Neural crest cell (in vitro differentiated cells): ENCODE measurements at places on chromosomes 3 and 15.

DNA sequence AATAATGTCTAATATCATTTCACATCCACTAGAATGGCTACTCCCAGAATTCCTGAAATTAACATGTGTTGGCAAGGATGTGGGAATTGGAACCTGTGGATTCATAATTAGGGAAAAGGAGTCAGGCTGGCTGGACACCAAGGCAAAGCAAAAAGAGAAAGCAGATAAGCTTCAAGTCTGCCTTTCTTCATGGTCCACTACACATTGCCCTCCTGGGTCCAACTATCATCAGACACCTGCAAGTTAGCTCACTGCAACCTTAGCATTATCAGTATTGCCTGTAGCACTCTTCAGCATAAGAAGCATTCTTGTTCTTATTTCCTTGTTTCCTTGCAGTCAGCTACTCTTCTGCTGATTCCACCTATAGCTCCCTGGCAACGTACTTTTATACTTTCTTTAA is 124.3 kb downstream of the ZNF280D start:
- DNase-seq = no peak

- DNase-seq = no peak
Measured at GRCh38 chr3:119781330-119782198, at the start of gene NR1I2. NR1I2 (plus strand) TSS chr3:119782101.

- DNase-seq = no peak
Measured at GRCh38 chr3:56409790-56410189, 58.5 kb downstream of the ERC2 start.

GRCh38 chr3:126867863-126868200 is 115.1 kb upstream of the PLXNA1 start:
- DNase-seq = no peak

DNA sequence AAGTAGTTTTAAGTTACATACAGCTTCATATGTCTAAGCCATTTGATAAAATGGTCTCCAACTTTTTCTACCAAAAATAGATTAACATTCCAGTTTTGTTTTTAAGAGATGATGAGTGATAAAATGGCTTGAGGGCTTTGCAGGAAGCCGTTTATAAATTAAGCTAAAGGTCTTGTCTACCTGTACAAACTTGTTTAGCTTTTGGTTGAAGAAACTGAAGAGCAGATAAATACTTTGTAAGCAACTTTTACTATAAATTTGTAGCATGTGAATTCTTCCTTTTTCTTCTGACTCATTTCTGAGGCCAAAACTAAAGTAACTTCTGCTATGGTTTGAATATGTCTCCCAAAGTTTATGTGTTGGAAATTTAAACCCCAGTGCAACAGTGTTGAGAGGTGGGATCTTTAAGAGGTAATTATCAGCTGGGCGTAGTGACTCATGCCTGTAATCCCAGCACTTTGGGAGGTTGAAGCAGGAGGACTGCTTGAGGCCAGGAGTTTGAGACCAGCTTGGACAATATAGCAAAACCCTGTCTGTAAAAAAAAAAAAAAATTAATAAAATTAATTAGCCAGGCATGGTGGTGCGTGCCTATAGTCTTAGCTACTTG is 8.2 kb upstream of the NEDD4 start:
- no peak for DNase-seq

DNA sequence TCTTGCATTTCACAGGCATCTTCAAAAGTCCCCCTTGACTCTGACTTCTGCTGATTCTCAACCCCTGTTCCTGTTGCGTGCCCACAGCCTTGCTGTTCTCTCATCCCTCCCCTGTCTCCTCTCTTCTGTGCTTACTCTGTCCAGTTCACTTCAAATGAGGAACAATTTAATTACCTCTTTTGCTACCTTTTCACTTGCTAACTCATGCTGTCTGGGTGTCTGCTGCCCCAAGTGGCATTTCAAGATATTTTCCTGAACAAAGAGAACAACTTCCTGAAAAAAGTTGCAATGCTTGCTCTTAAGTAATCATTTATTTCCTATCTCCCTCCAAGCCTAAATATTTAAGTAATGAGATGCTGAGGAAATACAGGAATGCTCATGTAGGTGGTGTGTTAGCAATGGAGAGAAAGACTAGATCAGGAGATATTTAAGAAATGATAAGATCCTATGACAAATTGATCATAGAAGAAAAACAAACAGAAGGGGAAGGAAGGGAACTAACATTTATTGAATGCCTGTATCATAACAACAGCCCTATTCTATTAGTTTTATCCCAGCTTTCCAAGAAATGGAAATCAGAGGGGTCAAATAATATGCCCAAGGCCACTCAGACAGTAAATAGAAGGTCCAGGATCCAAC is 42.2 kb downstream of the SV2B start:
- no peak for DNase-seq

GRCh38 chr3:188160751-188161150 is 6.8 kb downstream of the LPP start:
- no peak for DNase-seq

- DNase-seq = no peak
Measured at GRCh38 chr3:78348664-78349063, 1308.8 kb downstream of the ROBO2 start.

DNA sequence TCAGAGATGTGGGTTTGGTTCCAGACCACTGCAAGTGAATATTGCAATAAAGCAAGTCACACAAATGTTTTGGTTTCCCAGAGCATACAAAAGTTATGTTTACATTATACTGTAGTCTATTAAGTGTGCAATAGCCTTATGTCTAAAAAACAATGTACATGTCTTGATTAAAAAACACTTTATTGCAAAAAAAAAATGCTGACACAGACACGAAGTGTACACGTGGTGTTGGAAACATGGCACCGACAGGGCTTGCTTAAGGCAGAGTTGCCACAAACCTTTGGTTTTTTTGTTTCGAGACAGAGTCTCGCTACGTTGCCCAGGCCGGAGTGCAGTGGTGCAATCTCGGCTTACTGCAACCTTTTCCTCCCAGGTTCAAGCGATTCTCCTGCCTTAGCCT is 50.1 kb downstream of the RAB11A start:
- DNase-seq = no peak

DNA sequence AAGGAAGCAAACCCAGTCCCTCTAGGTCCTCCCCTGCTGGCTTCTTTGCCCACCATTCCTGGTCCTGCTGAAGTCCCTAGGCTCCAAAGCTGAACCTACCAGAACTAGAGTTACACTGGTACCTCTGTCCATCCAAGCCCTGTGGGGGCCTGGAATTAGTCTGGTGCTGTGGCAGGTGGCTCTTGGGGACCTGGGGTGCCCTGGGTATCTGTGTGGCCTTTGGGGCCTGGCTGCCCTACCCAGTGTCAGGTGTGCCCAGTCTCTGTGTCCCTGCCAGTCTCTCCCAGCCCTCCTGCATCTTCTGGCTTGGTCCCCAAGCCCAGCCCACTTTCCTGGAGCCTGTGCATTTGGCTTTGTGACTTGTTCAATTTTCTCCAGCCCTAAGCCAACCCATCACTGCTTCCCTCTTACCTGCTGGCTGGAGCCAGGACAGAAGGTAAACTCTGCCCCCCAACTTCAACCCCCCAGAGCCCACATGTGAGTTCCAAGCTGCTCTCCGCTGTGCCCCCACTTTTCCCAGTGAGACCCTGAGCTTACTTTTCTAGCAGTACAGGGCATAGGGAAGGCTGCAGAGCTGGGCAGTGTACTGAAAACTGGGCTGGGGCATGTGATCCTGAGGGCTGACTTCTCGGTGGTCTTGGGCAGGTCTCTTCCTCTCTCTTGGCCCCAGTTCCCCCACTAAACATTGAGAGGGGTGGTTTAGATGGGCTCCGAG is 28.3 kb upstream of the HHATL start:
- no peak for DNase-seq

DNA sequence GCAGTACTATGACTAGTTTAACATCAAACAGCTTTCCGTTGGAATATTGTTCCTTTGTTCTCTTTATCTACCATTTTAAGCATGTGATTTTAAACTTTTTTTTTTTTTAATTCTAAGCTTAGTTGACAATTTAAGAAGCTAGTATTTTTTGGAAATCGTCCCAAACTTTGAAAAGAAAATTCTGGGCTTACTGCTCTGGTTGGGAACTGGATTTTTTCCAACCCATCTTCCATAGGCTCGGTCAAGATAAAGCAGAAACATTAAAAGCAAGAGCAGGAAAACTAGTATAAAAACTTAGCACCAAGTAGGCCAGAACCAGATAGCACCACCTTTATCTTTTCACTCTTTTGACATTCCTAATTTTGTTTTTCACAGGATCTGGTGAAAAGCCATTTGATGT is 49.9 kb downstream of the TSC22D2 start:
- DNase-seq = no peak

DNA sequence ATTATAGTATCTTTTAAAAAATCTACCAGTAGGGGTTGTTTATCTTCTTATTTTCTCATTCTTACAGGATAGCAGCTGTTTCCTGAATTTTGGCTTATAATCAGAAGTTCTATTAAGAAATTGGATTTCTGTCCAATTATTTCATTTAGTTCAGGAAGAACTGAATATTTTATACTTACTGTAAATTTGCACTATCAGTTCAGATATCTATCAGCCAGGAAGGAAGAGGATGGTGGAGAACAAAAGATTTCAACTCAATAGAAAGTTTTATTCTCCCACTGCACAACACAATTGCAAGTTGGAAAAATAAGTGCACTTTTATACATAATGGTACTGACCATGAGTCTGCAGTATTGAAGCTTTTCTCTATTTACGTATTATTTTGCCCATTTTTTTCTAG is 400.9 kb downstream of the PLOD2 start:
- no peak for DNase-seq

DNA sequence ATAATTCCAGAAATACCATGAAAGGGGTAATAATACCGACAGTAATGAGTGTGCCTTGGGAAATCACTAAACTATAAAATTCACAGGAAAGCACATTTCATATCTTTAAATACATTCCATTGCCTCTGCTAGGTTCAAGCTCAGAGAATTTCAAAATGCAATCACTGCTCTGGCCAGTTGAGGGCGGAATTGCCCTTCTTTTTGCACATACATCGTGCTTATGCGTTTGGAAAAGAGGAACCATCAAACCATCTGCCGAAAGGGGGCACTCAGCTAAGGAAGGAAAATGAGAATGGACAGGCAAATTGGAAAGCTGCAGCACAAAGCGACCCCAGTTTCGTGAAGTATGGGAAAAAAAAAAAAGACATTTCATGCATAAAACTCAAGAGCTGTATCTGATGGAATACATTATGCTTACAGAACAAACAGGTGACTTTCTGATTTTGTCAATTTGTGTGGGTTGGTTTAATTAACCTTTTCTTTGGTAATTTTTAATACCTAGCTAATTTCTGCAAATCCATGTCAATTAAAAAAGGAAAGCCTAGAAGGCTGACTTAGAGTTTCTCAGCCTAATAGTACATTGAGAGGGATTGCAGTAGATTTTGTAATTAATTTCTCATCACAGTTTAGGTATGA is 61.4 kb downstream of the TUSC7 start:
- peak; percentile 87 for DNase-seq

DNA sequence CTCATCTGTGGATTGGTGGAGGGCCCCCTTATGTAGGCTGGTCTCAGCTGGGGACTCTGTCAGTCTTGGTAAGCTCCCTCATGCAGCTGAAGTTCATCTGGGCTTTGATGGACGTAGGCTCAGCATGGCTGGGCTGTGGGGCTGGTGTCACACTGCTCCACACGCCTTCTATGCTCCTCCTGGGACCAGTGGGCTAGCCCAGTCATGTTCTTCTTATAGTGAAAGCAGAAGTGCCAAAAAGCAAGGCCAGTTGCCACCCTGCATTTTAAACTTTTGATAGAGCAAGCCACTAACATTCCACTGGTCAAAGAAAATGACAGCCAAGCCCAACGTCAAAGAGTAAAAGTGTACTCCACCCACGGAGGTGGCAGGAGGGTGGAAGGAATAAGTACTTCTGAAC is 165.5 kb downstream of the MEX3B start:
- DNase-seq = no peak

GRCh38 chr3:135238871-135239614 is 444.0 kb downstream of the EPHB1 start:
- no peak for DNase-seq

DNA sequence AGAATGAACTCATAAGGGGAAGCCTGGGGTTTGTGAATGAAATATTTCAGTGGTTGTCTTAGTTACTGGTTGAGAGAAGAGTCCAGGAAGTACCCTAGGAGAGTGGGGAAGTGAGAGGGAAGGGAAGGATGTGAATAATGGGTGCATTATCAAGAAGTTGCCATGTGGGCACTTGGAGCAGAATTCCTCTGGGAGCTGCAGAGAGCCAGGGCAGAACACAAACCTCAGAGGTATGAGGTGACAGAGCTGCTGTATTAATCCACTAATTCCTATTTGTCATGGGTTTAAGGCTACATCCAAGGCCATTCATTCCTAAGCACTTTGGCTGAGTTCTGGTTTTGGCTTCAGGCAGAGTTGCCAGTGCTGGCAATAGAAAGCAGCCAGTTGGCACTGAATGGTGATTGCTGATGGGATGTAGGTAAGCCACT is 29.0 kb downstream of the NDUFB4 start:
- DNase-seq = no peak

- no peak for DNase-seq
Measured at GRCh38 chr3:123281406-123281805, 79.7 kb downstream of the SEC22A start.

GRCh38 chr3:63937661-63938651 is 25.8 kb upstream of the SCAANT1 start:
- no peak for DNase-seq

- no peak for DNase-seq
Measured at GRCh38 chr15:62545467-62546227, 380.6 kb upstream of the C2CD4B start.

DNA sequence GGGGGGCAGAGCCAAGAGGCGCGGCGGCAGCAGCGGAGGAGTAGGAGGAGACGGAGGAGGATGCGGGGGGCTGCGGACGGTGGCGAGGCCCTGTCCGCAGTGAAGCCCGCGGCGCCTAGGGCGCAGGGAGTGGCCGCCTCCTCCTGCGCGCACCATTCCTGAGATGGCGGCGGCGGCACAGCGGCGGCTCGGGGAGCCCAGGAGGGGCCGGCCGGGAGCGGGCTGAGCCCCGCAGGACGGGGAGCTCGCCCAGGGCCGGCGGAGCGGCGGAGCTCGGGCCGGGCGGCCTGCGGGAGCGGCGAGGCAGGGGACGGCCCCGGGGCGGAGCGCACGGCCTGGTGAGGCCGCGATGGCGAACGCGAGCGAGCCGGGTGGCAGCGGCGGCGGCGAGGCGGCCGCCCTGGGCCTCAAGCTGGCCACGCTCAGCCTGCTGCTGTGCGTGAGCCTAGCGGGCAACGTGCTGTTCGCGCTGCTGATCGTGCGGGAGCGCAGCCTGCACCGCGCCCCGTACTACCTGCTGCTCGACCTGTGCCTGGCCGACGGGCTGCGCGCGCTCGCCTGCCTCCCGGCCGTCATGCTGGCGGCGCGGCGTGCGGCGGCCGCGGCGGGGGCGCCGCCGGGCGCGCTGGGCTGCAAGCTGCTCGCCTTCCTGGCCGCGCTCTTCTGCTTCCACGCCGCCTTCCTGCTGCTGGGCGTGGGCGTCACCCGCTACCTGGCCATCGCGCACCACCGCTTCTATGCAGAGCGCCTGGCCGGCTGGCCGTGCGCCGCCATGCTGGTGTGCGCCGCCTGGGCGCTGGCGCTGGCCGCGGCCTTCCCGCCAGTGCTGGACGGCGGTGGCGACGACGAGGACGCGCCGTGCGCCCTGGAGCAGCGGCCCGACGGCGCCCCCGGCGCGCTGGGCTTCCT is at the start of gene GPR27:
TSS of gene GPR27 (plus strand) at position 155 of the 909 bp plus-strand sequence. CDS start at position 350, 195 bp downstream.
- peak; percentile 25 for DNase-seq
